ENCODE measurements at places on chromosomes 11 and 22.

DNA sequence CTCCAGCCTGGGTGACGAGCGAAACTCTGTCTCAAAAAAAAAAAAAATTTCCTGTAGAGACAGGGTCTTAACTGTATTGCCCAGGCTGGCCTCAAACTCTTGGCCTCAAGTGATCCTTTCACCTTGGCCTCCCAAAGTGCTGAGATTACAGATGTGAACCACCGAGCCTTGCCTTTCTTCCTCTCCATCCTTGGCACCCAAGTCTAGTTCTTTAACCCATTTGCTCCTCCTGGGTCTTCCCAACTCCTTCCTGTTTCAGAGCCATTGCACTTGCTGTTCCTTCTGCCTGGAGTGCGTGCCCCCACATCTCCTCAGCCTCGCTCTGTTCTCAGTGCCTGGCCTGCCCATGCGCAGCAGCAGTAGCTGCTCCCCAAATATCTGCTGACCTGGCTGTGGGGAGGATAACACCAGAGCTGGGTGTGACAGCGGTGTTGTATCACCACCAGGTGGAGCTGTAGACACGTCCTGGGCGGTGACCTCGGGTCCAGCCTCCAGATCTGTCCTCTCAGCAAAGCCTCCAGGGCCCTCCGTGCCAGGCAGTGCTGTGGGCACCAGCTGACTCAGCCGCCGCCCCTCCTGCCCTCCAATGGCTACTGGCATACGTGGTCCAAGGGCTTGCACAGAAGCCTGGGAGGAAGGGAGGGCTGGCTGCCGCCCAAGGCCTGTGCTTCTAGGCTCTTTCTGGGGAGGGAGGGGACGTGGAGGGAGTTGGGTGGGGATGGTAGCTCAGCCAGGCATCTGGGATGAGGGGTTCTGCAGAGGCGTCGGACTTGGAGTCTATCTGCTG is 22.0 kb downstream of the TEF start:
- DNase-seq = peak; percentile 81

- no peak for DNase-seq
Observed at GRCh38 chr11:103344886-103345285, 235.7 kb downstream of the DYNC2H1 start.

DNA sequence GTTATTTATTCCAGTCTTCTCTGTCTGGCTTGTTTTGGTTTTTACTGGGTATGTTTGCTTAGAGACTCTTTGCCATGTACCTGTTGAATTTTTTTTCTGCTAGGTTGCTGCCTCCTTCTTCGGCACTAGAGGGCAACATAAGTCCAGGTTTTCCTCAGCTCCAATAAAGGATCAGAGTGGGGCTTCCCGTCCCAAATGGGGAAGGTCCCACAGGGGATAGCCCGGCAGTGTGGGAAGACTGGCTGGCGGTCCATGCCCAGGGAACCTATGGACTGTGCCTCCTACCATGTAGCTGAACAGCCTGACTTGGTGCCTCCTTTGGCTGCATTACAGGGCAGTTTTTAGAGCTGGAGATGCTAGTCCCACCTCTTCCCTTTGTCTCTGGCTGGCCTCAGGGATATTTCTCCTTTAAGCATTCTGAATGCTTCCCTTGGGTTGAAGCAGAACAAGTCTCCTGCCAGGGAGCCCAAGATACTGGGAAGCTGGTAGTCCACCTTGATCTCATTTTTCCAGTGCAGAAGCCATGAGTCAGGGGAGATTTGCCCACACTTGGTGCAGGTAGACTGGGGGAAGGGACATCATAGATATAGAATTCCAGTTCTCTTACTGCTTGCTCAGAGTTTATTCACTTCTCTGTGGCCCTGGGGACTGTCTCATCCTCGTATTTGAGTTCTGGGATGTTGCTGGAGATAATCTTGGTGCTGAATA is 60.2 kb downstream of the BRD1 start:
- DNase-seq = no peak

DNA sequence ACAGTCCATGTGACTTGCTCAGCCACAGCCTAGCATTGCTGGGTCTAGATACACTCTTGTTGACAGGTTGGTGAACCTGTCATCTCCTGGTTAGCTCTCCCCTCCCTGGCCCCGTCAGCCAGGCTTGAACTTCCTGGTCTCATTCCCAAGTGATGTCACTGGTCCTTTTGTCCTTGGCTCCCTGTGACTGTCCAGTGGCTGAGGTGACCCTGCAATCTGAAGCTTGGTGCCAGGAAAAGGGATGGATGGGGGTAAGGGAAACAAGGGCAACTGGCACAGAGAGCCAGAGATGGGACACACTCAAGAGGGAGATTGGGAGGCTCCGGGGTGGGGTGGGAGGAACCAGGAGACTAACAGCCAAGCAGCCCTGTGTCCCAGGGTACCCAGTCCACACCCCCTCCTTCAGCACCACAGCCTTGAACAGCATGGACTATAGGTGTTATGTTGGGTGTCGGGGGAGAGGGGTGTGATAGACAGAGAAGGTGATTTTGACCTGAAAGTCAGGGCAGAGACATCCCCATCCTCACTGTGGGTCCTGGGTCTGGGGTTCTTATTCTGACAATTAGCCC is 63.8 kb upstream of the THY1 start:
- DNase-seq = no peak

GRCh38 chr22:33920197-33920540 is at the start of gene LARGE1:
Gene LARGE1, minus strand, starts transcription at chr22:33920476.
- no peak for DNase-seq

- no peak for DNase-seq
Observed at GRCh38 chr11:93905384-93905783, 55.0 kb upstream of the VSTM5 start.

- no peak for DNase-seq
Observed at GRCh38 chr11:64592234-64592615, 1.2 kb downstream of the SLC22A12 start.

- no peak for DNase-seq
Observed at GRCh38 chr22:37023743-37024338, 4.3 kb downstream of the MPST start.

DNA sequence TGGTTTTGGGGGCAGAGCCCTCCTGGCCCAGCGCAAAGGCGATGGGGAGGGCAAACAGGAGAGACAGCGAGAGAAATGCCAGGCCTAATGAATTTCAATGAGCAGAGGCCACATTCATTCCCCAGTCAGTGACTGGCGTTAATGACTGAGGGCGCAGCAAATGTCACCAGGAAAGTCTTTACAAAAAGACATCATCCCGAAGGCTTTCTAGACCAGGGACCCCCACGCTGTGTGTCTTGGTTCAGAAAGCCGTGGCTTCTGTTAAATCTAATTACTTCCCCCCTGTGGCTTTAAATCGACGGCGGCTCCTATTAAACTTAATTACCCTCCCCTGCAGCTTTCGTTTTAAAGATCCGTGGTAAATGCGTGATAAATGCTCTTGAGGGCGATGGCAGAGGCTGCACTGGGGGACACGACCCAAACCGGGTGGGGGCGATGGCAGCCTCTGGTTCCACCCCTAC is 1.6 kb upstream of the FGF19 start:
- DNase-seq = no peak

GRCh38 chr22:37677493-37677974 is 2.1 kb downstream of the LGALS1 start:
- DNase-seq = no peak

DNA sequence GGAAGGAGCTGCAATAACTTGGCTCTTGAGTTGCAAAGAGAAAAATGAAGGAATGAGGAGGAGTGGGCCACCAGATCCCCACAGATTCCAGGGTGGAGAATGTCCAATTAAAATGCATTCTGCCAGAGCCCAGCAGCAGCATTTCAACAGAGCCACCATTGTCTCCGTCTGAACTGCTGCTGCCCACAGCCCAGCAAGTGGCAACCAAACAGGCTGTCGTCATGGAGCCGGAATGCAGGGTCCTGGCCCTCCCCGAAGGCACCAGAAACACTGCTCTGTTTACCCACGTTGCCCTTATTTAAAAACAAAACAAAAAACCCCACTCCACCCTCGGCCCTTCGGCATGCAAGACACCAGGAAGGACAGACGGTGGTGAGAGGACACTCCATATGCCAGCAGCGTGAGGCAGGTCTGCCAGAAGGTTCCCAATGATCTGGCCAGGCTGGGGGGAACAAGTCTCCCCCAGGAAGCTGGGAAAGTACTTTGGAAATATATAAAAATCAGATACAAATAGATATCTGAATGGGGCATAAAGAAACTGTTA is 32.5 kb downstream of the PLEKHA7 start:
- DNase-seq = no peak

DNA sequence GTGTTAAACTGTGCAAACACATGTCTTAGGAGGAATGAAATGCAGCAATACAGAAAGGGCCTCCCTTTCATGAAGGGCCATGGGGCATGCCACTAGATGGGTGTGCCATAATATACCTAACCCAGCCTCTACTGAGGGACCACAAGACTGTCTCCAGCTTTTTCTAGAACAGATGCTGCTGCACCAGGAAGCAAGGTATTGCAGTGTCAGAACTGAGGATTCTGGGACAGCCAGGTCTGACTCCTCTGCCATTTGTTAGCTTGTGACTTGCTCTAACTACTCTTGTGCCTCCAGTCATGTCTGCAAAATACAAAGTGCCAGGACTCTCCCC is 53.2 kb downstream of the HIRA start:
- no peak for DNase-seq

GRCh38 chr22:45218976-45219375 is 21.7 kb downstream of the KIAA0930 start:
- peak; percentile 23 for DNase-seq

- DNase-seq = no peak
Observed at GRCh38 chr11:70540196-70540595, 141.9 kb downstream of the CTTN start.

DNA sequence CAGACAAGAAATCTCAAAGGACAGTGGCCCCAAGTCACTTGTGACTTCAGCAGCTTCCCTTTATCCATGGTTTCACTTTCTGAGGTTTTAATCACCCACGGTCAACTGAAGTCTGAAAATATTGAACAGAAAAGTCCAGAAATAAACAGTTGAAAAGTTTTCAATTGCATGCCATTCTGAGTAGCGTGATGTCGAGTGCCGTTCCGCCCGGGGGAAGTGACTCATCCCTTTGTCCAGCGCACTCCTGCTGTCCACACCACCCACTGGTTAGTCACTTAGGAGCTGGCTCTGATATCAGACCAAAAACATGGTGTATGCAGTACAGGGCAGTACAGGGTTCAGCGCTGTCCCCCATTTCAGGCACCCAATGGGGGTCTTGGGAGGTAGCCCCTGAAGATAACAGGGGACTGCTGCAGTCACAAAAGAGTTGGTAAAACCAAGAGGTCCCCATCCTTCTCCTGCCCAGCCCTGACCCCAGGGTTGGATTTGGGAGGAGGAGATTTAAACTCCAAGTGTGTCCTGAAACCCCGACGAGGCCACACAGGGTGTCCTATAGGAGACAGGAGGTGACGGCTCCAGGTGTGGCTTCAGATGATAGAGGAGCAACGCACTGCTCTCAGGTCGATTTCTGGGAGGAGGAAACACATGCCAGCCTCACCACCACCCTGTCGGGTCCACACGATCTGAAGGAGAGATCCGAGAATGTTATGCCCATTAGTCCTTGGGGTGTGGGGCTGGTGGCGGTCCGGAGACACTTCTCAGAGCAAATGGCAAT is 390.1 kb downstream of the CTTN start:
- no peak for DNase-seq

DNA sequence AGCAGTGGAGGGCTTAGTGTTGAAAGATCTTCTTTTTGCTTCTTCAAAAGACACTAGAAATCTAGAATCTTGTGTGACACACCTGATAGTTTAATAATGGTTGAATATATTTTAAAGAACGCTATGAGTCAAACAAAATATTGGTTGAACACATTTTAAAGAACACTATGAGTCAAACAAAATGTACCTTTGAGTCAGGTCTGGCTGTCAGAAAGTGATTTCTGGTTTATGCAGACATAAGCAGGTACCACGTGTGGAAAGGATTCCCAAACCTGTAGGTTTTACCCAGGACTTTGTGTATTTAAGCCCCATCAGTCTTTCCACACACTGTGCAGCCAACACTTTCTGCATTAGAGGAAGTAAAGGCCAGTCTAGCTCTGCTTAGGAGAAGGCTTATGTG is 366.7 kb upstream of the TENM4 start:
- DNase-seq = no peak

- no peak for DNase-seq
Observed at GRCh38 chr11:79059141-79059540, 381.7 kb downstream of the TENM4 start.

- DNase-seq = no peak
Observed at GRCh38 chr11:44066732-44067141, 667 bp downstream of the ACCS start.

GRCh38 chr11:8329847-8330361 is 66.2 kb upstream of the LMO1 start:
- no peak for DNase-seq
